ENCODE measurements at places on chromosomes 3 and 15.
A peak's percentile ranks its signal among the peaks of the same experiment; 100 is the strongest.

DNA sequence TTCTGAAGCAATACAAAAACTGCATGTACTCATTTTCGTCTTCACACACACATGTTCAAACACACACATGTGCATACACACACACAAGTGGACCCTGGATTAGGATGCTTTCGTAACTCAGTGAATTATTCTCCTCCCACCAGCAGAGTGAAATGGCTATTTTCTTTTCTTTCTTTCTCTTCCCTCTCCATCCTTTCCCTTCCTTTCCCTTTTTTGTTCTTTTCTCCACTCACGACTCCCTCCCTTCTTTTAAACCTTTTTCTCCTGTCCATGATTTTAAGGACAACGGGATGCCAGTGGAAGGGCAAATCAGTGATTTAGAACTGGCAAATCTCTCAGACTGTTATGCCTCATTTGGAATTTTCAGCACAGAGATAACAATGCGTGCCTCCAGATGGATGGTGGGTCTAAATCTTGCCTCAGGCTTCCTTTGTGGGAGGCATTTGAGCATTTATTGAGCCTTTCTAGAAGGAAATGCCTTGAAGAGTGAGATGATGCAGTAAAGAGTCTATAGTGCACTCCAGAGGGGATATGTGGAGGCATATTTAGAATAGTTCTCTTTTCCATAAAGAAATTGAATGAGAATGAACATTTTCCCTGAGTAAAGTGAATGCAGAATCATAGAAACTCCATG, 130.4 kb upstream of the SLC7A14 start:
- DNase-seq: no peak

GRCh38 chr15:63997715-63998442, 48.4 kb downstream of the DAPK2 start:
- DNase-seq: no peak

- DNase-seq: no peak
Observed at GRCh38 chr3:187770224-187770623, 25.0 kb upstream of the BCL6 start.

- DNase-seq: no peak
Observed at GRCh38 chr3:103127737-103128136, 692.9 kb downstream of the ZPLD1 start.

DNA sequence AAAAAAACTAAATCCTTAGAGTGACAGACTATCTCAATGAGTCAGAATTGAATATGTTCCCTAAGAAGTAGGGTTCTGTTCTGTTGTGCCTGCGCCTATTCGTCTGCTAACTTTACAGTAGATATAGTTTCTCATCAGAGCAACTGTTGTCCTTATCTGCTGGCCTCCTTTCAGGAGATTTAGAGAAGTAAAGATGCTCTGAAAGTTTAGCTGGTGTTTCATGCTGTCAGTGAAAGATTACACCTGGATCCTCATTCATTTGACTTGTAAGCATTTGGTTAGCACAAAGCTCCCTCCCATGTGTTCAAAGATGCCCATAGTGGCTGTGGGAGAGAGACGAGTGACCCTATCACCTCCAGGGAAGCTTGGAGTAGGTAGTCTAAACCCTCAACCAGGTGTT, 35.0 kb downstream of the SUCNR1 start:
- DNase-seq: no peak

- DNase-seq: peak; percentile 36
Observed at GRCh38 chr3:134956395-134956794, 161.3 kb downstream of the EPHB1 start.

- no peak for DNase-seq
Observed at GRCh38 chr3:158725348-158726011, 6.8 kb downstream of the RARRES1 start.

GRCh38 chr15:56741541-56741940, 8.2 kb upstream of the ZNF280D start:
- DNase-seq: no peak

GRCh38 chr3:194404365-194405140, 5.5 kb upstream of the GP5 start:
- no peak for DNase-seq

GRCh38 chr3:168684519-168684918, 588.8 kb upstream of the GOLIM4 start:
- DNase-seq: no peak

DNA sequence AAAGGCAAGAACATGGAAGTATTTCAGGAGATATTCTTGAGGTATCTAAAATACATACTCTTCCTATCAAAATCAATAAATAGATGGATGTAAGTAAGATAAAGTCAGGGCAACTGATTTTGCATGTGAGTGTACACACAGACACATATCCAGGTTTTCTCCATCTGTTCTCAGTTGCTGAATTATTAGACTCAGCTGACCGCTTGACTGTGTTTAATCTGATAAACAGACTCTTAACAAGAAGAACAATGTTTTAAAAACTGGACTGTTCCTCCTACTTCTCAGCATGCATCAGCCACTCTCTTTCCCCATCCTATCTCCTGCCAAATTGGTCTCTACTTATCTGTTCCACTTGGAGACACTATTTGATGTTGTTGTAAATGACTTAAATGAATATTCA, 73.5 kb downstream of the GOLGA8G start:
- DNase-seq: no peak

GRCh38 chr3:32872487-32873382, 54.9 kb downstream of the TRIM71 start:
- DNase-seq: no peak

GRCh38 chr15:63312286-63312685, 34.9 kb downstream of the APH1B start:
- DNase-seq: no peak

GRCh38 chr3:129614435-129614834, 8.0 kb upstream of the PLXND1 start:
- no peak for DNase-seq

DNA sequence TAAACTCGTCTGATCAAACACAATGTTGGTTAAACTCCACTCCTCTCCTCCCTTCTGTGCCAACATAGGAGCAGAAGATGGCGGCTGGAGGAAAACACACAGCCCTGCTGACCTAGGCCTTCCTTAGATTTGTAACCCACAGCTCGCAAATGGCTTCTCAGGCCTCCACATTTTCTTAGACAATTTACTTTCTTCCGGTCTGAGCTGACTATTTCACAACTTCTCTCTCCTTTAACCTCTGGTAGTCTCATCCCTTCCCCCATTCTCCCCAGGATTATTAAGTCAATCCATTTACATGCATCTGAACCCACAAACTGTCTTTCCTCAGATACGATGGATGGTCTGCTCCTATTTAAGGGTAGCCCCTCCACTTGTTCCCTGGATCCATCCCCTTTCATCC, 25.7 kb upstream of the ULK4 start:
- no peak for DNase-seq

- DNase-seq: no peak
Observed at GRCh38 chr3:160703974-160704373, 27.0 kb downstream of the ARL14 start.

- no peak for DNase-seq
Observed at GRCh38 chr15:93063262-93063671, 25.7 kb downstream of the RGMA start.

- DNase-seq: no peak
Observed at GRCh38 chr15:100821327-100821726, 58.3 kb upstream of the ALDH1A3 start.

GRCh38 chr3:53506110-53506762, 11.8 kb downstream of the CACNA1D start:
- no peak for DNase-seq

GRCh38 chr3:136955813-136956212, 2.0 kb upstream of the IL20RB start:
- DNase-seq: no peak

DNA sequence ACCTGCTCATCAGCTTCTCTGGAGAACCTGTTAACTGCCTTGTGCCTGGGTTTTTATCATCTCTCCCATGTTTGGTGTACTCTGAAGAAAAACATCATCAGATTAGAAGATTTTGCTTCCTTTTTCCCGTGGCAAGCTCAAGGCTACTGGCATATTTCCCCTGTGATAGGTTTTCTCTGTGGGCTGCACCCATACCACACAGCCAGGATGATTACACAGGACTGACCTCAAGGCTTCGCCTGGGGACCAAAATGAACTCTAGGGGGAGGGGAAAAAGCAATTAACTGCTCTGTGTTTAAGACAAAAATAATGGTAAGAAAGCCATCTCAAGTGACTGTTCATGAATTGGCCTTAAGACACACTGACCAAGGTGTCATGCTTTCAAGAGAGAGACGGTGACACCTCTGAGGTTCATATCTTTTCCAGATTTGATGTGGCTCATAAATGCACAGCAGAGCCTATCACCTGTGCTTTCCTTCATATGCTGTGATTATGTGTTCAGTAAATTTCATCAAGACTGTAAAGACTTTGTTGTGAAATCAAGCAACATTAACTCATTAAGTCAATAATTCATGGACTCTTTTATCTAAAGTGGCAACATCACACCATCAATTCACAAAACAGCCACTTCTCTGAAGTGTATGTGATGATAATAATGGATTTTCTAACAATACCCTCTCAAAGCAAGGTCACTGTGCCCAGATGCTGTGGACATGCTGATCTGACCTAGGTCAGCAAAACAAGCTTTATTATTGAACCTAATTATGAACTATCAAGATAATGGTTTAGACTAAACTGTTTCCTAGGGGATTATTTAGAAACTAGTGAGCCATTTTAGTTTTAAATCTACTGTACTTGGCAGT, 427.9 kb downstream of the WDR72 start:
- DNase-seq: no peak

GRCh38 chr3:179653096-179653797, 407 bp downstream of the USP13 start:
- peak; percentile 62 for DNase-seq

DNA sequence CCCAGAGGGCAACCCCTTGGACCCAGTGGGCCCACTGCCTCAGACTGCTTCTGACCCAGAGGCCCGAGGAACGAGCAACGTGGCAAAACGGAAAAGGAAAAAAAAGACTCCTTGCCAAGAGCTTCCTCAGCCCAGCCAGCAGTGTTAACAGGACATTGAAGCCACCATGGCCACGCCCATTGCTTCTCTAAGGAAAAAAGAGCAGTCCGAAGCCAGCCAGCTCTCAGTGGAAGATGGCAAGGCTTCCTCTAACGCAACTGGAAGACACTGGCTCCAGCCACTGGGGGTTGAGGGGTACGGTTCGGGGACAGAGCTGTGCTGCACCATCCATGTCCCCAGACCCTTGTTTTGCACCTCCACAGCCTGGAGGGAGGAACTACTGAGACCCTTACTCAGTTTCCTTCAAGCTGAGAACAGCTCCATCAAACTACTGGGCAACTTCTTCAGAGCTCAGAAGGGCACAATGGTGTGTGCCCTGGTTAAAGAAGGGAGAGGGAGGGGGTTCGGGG, 10.7 kb downstream of the BMF start:
- DNase-seq: no peak
